Lower lobe of right lung (tissue), 2 donors: ENCODE measurements at places on chromosomes 1 and 21. TPM values are rescaled to one million over a fixed set of nuclear protein-coding genes. Genes with fewer than 3 reads are reported as not detected.

MIXL1 gene
- 0.38 TPM for total RNA-seq

SLC5A9 gene
- total RNA-seq = 8.2 TPM

- no peaks in the 10 kb centered on the region for H3K36me3 ChIP-seq
- H3K27me3 ChIP-seq = no peaks in the 10 kb centered on the region
- DNase-seq = peak; percentile 53
- no peaks in the 10 kb centered on the region for H3K4me1 ChIP-seq
- no peak overlapping the region for H3K4me3 ChIP-seq
Observed at GRCh38 chr1:245091818-245092637, 62.8 kb upstream of the KIF26B start.

FYB2 gene
- total RNA-seq = 3.8 TPM

- no peaks in the 10 kb centered on the region for H3K36me3 ChIP-seq
- peak; percentile 64 for DNase-seq
- peak overlapping the region; percentile 12 for H3K27ac ChIP-seq
- no peaks in the 10 kb centered on the region for H3K27me3 ChIP-seq
- no peak overlapping the region for H3K4me3 ChIP-seq
Observed at GRCh38 chr1:198656500-198656932, 17.7 kb downstream of the PTPRC start.
